HAP-1 (cell line): ENCODE measurements at places on chromosomes 11 and 22.

- no peak for DNase-seq
These were observed 35.0 kb upstream of the LMO2 start for GRCh38 chr11:33926671-33927552.

GRCh38 chr11:70569618-70569890, 171.2 kb downstream of the CTTN start:
- DNase-seq: no peak

GRCh38 chr11:2548596-2548995, 103.8 kb downstream of the KCNQ1 start:
- no peak for DNase-seq

DNA sequence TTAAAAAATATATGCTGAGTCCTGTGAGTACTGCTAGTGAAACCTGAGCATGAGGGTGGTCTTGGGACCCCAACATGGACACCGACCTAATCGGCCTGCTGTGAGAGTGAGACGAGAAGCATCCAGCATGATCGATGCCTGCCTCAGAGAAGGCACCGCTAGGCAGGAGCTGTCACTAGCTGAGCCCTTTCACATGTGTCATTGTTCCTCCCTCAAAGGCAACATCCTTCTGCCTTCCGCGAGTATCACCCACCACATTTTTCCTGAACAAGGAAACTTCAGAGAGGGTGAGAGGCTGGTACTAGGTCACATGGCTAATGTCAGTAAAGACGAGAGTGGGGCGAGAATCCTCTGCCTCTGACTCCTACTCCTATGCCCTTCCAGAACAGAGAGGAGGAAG, 35.6 kb downstream of the AP1B1 start:
- no peak for DNase-seq
